SJSA1 (cell line): ENCODE measurements at places on chromosomes 12 and 14.
A peak's percentile ranks its signal among the peaks of the same experiment; 100 is the strongest.

DNA sequence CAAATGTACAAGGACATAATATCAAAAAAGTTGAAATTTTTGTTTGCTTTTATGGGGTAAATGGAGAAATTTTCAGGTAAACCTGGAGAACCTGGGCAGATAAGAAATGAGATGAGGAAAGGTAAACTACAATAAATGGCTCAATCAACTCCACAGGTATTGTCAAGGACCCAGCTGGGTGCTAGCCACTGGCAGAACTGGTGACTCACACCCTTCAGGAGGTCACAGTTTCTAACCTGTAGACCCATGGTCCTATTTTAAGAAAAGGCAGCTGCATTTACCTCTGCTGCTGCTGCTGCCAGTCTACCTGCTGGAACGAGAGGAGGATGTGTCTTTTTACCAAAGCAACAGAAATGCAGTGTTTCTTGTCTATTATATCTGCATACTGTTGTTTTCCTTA lies 226.6 kb downstream of the ALG10B start:
- DNase-seq = no peak

GRCh38 chr12:50326590-50327284 lies 43.4 kb upstream of the LIMA1 start:
- DNase-seq = peak; percentile 53

DNA sequence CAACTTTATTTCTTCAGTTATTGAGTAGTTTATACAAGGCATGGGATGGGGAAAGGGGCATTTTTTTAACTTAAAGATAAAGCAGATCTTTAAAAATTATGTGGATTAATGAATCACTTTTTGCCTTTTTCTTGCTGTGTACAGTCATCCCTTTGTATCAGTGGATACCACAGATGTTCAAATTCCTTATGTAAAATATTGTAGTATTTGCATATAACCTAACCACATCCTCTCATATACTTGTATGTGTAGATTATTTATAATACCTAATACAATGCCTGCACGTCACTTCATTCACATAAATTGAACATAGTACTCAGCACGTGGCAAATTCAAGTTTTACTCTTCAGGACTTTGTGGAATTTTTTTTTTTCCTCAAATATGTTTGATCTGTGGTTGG lies 66.5 kb upstream of the MON2 start:
- no peak for DNase-seq

DNA sequence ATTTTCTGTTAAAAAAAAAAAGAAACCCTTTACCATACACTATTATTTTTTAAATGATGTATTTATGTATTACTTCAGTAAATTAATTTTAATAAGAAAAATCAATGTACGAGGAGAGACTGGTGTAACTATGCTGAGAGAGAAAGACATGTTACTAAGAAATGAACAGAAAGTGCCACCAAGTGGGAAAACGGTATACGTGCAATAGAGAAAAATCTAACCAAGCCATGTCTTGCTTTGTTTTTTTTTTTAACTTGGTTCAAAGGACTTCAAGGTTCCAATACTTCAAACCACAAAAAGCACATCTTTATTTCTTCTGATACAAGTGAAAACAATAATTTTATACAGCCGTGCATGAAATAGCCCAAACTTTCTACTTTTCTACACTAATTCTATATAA lies 22.9 kb downstream of the NDUFA12 start:
- no peak for DNase-seq
